Left lung (tissue), 14 donors: ENCODE measurements at places on chromosomes 3 and 15. TPM values are rescaled to one million over a fixed set of nuclear protein-coding genes. Genes with fewer than 3 reads are reported as not detected.

KIAA1143 gene
- total RNA-seq: 24.5 TPM

DNA sequence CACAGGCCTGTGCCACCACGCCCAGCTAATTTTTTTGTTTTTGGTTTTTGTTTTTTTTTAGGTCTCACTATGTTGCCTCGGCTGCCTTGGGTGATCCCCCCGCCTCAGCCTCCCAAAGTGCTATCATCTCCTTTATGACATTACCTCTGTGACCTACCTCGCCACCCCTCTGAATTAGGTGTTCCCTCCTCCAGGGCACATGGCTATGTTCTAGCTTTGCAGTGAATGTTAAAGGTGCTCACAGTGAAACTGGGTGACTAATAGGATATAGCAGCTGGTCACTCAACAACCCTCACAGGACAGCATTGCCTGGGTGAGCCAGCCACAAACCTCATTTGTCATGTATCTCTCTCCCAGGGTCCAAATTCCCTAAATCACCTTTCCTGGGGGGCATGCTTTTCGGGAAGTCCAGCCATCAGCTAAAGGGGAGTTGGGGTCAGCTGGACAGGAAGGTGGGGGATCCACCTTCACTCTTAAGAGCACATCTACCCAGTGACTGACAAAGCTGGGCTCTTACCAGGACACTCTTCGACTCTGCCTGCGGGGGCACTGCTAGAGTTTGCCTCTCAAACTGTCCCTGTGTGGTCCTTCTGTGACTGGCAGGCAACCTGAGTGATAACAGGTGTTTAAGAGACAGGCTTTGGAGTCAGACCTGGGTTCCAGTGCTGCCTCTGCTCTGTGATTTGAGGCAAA lies 1.6 kb upstream of the TTLL3 start:
- H3K27ac ChIP-seq: peak overlapping the region; percentile 97
- H3K27me3 ChIP-seq: no peaks in the 10 kb centered on the region
- DNase-seq: no peak

DNA sequence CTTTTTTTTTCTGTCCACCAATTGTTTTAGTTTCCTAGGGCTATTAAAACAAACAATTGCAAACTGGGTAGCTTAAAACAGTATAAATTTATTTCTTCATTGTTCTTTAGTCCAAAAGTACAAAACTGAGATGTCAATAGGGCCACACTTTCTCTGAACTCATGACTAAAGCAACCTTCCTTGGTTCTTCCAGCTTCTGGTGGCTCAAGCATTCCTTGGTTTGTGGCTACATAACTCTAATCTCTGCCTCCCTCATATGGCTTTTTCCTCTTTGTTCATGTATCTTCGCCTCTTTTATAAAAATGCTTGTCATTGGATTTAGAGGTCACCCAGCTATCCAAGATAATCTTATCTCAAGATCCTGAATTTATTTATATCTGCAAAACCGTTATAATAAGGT lies 914.5 kb upstream of the EPHA6 start:
- no peak overlapping the region for H3K27ac ChIP-seq
- no peak for DNase-seq
- no peak overlapping the region for H3K4me3 ChIP-seq
- no peaks in the 10 kb centered on the region for H3K27me3 ChIP-seq
- no peaks in the 10 kb centered on the region for H3K4me1 ChIP-seq
- H3K36me3 ChIP-seq: no peaks in the 10 kb centered on the region

- no peaks in the 10 kb centered on the region for H3K4me1 ChIP-seq
- no peak overlapping the region for H3K4me3 ChIP-seq
These were observed 45.4 kb upstream of the TERB2 start for GRCh38 chr15:44910981-44911625.

DNA sequence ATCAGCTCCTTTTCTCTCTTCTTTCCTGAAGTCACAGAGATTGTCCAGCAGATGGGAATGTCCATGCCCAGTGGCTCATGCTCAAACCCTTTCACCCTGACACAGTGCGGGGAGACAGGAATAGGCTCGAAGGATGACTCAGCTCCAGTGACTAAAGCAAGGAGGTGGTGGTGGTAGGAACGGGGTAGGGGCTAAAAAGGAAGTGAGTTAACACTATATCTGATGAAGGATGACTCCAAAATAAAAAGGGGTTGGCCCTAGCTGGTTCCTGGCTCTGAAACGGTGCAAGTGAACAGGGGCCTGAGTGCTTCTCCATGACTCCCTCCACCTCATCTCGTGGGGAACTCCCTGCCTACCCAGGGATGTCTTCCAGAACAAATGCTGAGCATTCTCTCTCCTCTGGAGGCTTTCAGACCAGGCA lies 167.4 kb upstream of the LPP start:
- no peak overlapping the region for H3K4me3 ChIP-seq
- DNase-seq: no peak
- H3K27ac ChIP-seq: peak overlapping the region; percentile 28
- peaks cover 18% of the 10 kb centered on the region for H3K4me1 ChIP-seq
